ENCODE measurements at places on chromosomes 16 and 17.

DNA sequence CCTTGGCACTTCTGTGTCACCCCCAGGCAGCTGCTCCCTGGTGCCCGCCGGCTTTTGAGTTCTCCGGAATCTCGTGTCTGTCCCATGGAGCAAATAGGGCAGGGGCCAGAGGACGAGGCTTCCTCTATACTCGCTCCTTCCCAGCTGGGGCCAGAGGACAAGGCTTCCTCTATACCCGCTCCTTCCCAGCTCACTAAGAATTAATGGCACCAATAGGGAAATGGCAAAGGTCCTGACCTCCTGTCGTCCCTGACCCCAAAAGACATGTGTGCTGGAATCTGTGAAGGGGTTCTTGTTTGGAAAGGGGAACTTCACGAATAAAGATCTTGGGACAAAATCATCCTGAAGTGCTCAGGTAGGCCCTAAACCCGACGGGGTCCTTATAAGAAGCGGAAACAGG, 7.6 kb downstream of the SGSH start:
- DNase-seq, result no peak

DNA sequence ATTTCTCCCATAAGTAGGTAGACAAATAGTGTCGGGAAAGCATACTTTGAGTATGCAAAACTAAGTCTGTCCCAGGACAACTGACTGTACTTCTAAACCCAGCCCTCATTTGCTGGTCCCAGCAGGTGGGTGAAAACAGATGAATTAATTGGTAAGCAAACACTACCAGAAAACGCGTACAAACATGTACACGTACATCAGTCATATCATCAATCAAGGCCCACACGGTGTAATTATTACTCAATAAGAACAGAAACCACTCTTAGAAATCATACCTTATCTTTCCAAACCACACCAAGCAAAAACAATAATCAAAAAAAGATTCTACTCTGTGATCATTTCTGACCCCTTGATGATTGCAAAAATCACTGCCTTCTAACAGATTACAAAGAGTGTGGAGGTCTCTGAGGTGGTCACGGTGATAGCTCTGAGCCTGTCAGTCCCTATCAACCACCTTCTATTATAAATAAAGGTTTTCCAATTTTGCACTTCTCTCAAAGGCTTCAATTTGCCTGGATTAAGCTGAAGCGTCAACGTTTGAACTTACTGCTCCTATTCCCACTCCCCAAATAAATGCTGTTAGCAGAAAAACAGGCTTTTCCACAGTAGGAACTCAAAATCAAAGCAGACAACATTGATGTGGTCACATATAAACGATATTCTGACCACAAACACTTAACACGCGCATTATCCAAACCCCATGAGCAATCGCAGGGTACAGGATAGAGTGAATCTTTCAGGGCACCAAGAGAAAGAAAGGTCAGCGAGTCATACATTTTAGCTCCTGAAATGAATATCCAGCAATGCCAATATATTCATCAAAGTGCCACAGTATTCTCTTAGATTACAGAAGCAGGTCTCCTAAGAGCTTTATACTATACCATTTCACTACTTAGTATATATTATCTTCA, 211.9 kb downstream of the STX8 start:
- DNase-seq, result no peak

GRCh38 chr17:33671491-33671890, 378.4 kb upstream of the ASIC2 start:
- DNase-seq, result no peak

- DNase-seq, result no peak
These were observed 14.2 kb downstream of the CTU2 start for GRCh38 chr16:88720396-88720970.

DNA sequence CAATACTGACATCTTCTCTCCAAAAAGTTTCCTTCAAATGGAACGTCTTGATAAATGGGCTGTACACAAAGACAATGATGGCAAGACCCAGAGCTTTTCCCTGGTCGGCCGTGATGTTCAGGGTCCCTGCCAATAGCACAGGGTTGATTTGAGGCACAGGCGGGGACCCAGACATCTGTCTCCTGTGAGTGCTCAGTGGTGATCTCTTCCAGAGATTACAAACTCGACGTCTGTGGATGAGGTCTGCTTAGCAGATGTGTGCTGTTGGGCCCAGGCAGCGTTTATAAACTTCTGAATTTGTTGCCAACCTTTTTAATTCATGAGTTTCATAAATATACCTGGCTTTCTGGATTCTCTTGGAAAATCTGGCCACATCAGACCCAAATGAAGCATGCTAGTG, 14.9 kb downstream of the CPPED1 start:
- no peak for DNase-seq

- DNase-seq, result no peak
These were observed 7.9 kb upstream of the CLDN9 start for GRCh38 chr16:3004781-3005284.

DNA sequence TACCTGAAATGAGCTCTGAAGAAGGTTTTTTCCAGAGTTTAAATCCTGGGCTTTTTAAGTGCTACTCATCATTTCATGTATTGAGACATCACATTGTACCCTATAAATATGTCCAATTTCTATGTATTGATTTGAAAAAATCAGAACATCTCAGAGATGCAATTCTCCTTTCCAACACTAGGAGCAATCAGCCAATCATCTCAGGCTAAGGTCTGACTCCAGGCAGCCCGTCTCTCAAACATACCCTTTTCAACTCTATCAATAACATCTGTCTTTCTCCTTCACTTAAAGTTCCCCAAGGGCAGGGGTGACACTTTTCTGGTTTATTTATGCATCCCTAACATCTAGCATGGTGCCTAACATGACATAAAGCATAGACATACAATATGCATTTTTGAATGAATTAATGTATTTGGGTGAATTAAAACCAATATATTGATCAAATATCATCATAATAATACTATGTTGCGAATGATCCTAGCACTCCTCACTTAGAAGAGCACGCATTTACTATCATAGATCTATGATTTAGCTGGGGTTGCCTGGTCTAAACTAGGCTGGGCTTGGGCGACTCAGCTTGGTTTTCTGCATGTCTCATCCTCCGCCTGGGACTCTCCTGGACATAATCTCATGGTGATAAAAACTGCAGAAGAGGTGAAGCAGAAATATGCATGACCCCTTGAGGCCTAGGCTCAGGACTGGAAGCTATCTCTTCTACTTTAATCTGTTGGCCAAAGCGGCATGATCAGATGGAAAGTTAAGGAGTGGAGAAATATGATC, 5.2 kb upstream of the CDH11 start:
- no peak for DNase-seq

DNA sequence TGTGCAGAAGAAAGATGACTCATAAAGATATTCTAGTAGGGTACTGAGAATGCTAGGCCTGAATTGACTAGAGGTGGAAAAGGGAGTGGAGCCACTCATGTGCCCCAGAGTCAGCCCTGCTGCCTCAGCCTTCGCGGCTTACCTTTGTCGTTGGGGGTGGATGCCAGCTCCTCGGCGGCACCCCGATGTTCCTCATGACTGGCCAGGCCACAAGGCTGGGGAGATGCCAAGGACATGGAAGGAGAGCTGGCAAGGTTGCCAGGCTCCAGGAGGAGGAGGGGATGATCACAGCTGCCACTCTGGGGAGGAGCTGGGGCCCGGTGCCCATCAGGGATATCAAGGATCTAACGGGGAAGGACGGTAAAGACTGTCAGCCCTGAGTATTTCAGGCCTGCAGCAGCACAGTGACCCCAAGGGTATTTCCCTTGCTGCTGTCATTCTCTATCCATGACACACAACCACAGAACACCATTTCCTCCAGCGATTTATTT, 9.7 kb upstream of the SLC35B1 start:
- no peak for DNase-seq

GRCh38 chr17:78506454-78507309, 70.5 kb downstream of the DNAH17 start:
- DNase-seq, result no peak

- DNase-seq, result no peak
These were observed 34.6 kb downstream of the CYTH1 start for GRCh38 chr17:78747488-78747887.

GRCh38 chr17:48757524-48757961, 29.0 kb upstream of the HOXB13 start:
- no peak for DNase-seq

GRCh38 chr16:67372664-67373063, 20.6 kb downstream of the TPPP3 start:
- DNase-seq, result no peak

DNA sequence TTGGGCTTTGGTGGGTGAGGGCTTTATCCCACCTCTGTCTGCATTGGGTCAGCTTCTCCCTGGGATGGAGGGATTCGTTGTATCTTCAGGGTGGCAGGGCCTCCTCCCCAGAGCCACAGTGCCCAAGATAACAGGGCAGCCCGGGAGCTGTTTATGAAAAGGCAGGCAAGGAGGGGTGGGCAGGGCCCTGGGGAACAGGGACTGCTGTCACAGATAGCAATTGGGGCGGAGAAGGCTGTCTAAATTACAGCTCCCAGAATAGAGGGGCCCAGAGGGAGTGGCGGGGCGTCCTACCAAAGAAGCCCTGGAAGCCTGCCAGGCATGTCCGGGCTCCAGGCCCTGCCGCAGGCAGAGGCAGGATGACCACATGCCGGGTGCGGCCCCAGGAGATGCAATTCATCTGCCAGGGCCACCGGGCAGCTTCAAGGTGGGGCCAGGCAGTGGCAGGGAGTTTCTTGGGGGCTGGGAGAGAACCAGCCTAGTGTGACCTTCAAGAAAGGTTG, 18.8 kb upstream of the PHOSPHO1 start:
- DNase-seq, result no peak

- no peak for DNase-seq
These were observed 26.3 kb downstream of the SMURF2 start for GRCh38 chr17:64635647-64636305.

DNA sequence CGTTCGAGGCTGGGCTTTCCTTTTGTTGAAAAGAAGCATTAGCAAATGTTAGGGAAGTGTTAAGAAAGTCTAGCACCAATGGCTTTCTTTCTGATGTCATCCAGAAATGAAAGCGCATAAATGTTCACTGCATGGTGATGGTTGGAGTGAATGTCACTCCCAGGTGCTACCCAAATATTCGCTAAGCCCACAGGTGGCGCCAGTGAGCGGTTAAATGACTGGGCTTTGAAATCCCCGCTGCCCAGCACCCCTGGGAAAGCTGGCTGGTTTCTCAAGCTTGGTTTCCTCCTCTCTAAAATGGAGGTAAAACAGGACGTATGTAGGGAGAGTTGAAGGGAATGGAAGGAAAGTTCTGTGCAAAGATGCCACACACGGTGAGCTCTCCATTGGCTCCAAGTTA, 104.4 kb downstream of the IRX5 start:
- DNase-seq, result no peak

DNA sequence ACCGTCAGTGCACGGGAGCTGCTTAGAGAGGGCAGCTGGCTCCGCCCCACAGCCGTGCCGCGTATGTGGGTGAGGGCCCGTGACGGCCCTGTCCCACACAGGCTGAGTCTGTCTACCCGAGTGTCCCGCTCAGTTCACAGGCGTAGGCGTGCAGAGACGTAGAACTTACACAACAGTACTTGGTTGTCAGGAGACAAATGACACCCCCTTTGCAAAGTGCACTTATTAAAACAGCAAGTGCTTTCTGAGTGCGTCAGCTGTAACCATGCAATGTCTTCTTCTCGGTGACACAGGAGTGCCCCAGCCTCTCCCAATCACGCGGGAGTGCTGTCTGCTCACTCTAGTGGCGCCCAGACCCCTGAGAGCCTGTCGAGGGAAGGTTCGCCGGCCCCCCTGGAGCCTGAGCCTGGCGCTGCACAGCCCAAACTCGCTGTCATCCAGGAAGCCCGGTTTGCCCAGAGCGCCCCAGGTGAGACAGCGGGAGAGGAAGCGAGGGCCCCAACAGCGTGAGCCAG, 64.2 kb downstream of the FOXK2 start:
- DNase-seq, result no peak

DNA sequence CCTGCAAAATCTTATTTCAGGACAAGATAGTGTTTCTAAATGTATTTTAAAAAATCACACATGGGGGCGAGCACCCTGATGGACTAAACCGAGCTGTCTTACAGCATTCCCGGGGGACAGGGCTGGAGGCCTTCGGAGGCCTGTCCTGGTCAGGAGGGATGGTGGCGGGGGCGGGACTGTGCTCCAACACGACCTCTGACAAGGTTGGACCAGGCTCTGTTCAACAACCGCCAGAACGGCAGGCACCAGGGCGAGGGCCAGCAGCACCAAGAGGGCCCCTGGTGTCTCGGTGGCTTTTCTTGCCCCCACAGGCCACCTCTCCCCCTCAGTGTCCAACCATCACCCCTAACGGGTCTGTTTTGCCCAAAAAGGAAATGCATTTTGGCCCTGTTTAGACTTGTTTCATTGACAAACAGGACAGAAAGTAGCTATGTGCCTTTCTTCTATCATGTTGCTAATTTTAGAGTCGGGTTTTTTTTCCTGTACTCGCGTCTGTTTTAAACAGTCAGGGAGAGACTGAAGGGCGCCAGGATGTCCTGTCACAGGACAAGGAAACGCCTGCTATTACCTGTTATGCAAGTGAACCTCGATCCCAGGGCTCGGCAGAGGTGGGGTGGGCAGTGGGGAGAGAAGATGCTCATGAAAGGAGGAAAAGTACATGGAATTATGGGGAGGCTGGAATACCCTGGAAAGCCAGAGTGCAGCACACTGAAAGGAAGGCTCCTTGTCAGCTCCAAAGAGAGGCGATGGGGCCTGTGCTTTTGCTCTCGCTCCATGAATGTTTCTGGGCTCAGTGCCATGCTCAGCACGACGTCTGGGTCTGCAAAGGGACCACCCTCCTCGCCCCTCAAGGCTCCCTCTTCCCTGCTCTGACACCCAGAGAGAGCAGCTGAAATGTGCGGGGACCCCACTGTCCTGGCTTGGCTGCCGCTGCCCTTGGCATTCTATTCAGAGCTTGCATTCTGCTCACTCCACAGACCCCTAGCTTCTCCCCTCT, 11.9 kb downstream of the TMEM204 start:
- no peak for DNase-seq

GRCh38 chr16:533391-534123, 6.0 kb downstream of the CAPN15 start:
- no peak for DNase-seq

- DNase-seq, result no peak
These were observed 31.8 kb upstream of the NAT9 start for GRCh38 chr17:74807925-74808324.

DNA sequence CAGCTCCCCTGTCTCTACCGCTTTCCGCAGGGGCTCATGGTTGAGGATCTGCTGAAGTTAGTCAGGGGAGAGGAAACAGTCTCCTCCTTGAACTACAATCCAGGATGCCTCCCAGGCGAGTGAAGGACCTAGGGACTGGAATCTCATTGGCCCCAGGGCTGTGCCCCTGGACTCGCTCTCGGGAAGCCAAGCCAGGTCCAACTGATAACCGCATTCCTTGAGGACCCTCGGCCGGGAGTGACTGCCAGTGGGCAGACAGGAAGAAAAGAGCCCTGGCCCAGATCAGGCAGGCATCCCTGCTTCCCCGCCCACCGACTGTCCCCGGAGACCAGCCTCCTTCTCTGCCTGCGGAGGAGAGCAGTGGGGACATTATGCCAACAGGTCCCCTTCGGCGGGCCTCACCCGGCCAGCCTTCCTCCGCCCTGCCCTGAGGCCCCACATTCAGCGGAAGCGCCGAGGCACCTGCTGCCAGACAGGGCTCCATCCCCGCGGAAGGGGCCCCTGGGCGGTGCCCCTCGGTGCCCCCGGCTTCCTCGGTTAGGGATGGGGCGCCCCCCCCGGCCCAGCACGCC, 776 bp downstream of the LRRC75A start:
- DNase-seq, result no peak

All from activated CD8-positive, alpha-beta memory T cell treated with anti-CD3 and anti-CD28 coated beads for 1 hour (primary cell).